ENCODE measurements at places on chromosomes 5 and 9.

GRCh38 chr9:20242510-20243189 lies 379.6 kb downstream of the MLLT3 start:
- DNase-seq, result no peak

DNA sequence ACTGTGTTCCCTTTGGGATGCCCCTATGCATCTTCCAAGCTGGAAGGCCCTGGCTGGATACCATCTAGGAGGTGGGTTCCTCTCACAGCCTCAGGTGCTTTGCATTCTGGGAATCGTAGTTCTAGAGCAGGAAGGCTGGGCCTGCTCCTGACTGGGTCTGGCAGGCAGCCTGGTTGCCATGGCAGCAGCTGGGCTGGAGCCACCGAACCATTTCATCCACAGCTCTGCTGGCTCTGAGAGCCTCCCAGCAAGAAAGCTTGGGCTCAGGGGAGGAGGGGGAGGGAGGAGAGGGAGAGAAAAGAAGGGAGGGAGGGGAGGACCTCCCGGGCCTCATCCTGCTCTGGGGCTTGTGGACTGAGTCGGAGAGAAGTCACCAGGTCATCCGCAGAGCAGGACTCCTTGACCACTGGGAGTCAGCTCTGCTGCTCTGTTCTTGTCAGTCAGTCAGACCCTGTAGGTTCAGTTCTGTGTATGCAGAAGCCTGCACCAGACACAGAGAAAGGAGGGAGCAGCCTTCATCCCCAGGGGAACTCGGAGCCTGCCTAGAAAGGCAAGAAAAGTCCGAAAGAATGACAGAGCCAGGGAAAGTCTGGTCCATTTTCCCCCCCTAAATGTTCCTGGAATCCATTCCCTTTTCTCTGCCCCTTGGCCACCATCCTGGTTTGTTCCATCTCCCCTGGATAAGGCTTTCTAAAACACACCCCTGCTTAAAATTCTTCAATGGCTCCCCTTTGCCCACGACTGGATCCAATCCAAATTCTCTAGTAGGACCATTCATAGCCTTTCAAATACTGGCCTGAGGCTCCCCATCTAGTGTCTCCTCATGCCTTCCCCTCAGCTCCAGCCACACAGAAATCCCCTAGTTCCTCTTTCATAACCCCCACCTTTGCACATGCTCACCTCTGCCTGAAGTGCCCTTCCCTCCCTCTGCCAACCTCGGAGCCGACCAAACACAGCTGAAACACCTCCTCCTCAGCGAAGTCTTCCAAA lies 65.4 kb upstream of the ARAP3 start:
- DNase-seq, result peak; percentile 82

GRCh38 chr9:88802533-88802932 lies 188.7 kb upstream of the S1PR3 start:
- no peak for DNase-seq

DNA sequence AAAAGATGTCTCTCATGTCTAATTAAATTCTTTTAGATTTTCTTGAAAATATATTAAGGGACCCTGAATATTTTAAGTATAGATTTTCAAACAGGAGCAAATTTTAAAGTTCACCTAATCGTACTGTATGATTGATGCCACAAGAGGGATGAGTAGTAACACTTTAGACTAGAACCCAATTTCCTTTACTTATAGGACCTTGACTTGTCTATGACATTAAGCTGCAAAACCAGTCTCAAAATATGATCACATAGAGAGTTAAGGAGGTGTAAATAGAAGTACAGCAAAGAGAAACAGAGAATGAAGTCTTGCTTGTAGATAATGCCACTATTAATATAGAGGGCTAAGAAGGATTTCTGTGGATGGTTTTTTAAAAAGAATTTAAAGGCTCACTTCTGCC lies 312.9 kb upstream of the PRR16 start:
- no peak for DNase-seq

- DNase-seq, result no peak
Observed at GRCh38 chr5:93252165-93252564, 328.9 kb downstream of the NR2F1-AS1 start.

- no peak for DNase-seq
Observed at GRCh38 chr9:33697171-33697570, 98.2 kb upstream of the PRSS3 start.

DNA sequence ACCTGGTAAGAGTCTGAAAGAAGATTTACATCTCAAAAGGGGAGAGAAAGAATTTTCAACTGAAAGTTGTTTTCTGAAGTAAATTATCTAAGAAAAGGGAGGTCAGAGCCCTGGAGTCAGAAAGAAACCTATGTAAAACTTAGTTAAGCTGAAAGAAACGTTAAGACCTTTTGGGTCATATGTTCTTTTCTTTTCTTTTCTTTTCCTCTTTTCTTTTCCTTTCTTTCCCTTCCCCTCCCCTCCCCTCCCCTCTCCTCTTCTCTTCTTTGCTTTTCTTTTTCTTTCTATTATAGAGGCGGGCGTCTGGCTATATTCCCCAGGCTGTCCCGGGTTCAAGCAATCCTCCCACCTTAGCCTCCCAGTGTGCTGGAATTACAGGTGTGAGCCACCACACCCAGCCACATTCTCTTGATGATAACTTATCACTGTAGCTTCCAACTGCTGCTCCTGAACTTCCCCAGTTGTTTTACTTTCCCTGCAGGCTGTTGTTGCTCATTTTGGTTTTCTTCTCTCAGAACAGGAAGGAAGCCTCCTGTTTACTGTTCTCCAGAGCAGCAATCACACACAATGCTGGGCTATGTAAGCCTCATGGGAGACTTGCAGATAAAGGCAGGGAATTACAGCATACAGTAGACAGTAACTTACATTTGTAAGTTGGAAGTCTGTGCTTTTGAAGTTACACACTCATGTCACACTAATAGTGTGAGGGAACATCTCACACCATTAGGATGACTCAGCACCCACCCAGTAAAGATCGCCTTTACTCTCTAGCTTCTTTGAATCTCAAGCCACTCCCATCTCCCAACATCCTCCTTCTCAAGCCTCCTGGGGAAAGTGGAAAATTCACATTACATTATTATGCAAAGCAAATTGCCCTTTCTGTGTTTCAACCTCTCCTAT lies 2216.6 kb upstream of the WWC1 start:
- no peak for DNase-seq

- DNase-seq, result no peak
Observed at GRCh38 chr9:5621327-5621726, 7.6 kb upstream of the RIC1 start.

DNA sequence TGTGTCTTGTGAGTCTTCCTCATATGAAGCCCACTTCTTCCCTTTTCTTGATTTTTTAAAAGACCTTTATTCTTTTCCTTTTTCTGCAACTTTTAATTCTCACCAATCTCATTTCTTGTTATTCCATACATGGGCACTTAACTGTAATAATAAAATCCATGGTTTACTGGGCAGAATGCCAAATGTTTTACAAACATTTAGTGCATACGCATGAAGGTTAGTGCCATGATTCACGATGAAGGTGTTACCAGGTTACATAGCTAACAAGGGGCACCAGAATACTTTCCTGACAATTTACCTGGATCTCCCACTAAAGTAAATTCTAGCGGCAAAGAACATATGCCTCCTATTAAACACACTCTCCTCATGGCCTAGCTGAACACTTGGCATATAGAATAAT lies 28.5 kb downstream of the MAN2A1 start:
- DNase-seq, result no peak

- no peak for DNase-seq
Observed at GRCh38 chr5:168022446-168023169, 268.8 kb upstream of the WWC1 start.

- DNase-seq, result no peak
Observed at GRCh38 chr9:97892421-97892820, 29.9 kb downstream of the TRMO start.

DNA sequence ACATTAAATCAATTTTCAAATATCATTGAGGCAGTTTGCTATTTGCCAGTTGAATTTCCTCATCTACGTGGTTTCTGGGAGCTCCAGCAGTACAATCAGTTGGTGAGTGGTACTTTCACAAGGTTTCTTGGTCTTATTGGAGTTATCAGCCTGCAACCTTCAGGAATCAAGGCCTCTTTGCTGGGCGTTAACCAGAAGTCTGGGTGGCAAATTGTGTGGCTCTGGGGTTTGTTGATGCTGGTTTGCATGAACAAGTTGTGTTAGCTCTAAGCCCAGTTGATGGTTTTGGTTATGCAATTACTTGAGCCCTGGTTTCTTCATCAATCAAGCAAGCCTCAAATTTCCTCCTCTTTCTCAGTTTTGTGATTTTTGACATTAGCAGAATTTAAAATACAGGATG lies 152.9 kb upstream of the ANKRD55 start:
- no peak for DNase-seq

GRCh38 chr9:90086101-90086511 lies 481.3 kb downstream of the GADD45G start:
- no peak for DNase-seq

DNA sequence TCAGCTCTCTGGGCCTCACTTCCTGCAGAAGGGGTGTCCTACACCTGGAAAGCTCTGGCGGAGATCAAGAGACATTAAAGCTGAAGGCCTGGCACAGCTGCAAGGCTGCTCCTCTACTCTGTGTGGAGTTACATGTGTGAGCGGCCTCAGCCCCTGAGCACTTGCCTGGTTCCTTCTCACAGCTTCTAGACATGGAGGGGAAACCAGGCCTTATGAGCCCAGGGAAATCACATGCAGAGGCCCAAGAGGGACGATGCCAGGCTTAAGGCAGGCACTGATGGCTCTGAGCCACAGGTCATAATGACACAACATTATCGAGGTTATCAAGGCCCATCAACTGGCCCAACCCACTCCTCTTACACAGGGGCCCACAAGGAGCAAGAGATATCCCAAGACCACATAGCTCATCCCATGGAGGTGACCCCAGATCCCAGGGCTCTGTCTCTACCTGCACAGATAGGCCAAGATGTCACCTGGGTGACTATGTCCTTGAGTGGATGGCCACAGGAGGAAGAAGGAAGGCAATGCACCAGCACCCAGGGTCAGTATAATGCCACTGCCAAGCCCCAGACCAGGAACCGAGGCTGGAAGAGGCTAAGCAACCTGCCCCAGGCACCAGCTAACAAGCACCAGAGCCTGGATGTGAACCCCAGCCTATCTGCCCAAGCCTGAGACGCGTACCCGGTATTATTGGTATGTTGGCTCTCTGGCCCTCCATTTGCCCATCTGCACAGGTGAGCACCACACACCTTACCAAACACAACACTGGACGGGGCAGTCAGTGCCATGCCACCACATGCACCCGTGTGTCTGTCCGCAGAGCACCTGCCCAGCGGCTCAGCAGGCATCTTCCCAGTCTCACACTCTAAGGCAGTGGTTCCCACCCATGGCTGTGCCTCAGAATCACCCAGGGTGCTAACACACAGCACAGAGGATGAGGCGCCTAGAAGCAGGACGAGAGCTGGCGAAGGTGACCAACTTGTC lies 143.3 kb downstream of the GABBR2 start:
- no peak for DNase-seq

Data from hypothalamus (tissue), 51 donors.